ENCODE measurements at places on chromosomes 2 and 18. TPM values are rescaled to one million over a fixed set of nuclear protein-coding genes. Genes with fewer than 3 reads are reported as not detected.

Gene SERPINB10
- total RNA-seq, result not detected

Gene TMEM163
- total RNA-seq, result not detected

Gene HOXD1
- not detected for total RNA-seq

Gene CSRNP3
- not detected for total RNA-seq

DNA sequence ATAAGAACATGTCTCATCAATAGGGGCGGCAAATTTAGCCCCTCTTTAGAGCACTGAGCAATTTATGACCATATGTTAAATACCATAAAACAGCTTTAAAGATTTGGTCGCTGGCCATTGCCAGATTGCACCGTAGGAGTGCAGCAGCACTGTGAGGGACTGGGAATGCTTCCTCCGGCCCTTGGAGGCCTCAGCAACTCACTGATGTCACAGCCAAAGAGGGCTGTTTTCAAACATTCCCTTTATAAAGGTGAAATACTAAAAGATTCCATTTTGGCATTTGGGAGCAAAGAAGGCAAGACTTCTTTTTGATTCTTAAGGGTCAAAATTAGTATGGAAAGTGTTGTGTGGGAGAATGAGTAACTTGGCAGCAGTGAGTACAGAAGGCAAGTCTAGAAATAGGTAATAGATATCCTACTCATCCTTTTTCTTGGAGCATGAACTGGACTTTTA, 63.7 kb downstream of the BABAM2 start:
- DNase-seq, result no peak

GRCh38 chr2:225400060-225400511, 576 bp downstream of the NYAP2 start:
- no peak for DNase-seq

GRCh38 chr2:201254081-201254730, 6.1 kb upstream of the CASP8 start:
- DNase-seq, result no peak

- DNase-seq, result no peak
Measured at GRCh38 chr2:85076618-85077274, 56.4 kb upstream of the TCF7L1 start.

DNA sequence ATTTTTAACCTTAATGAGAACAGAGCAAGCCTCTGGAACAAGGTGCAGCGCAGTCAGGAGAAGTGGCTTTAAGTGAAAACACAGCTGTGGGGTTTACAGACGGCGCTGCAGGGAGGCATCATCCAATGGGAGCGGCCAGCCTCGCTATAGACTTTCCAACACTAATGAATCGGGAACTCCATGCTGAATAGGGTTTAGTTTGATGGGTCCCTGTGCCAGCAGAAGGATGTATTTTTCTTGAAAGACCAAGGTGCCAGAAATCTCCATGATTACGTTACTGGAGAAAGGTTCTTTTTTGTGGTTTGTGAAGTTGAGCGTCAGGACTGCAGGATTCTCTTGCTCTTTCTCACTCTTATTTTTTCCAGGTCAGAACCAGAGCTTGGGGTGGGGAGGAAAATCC, 87.9 kb upstream of the ALPP start:
- no peak for DNase-seq

All from activated naive CD4-positive, alpha-beta T cell treated with anti-CD3 and anti-CD28 coated beads, Interleukin-2, amount 50 U/mL, for 72 hours (primary cell).